ENCODE measurements at places on chromosomes 7 and 10. TPM values are rescaled to one million over a fixed set of nuclear protein-coding genes. Genes with fewer than 3 reads are reported as not detected.

CALN1 gene
- total RNA-seq = not detected

GPR26 gene
- not detected for total RNA-seq

CAMK1D gene
- total RNA-seq = 2.8 TPM

GOT1 gene
- total RNA-seq = 38.3 TPM

PIP gene
- 0.38 TPM for total RNA-seq

MGAM2 gene
- not detected for total RNA-seq
